ENCODE measurements at places on chromosomes 7 and 10.

DNA sequence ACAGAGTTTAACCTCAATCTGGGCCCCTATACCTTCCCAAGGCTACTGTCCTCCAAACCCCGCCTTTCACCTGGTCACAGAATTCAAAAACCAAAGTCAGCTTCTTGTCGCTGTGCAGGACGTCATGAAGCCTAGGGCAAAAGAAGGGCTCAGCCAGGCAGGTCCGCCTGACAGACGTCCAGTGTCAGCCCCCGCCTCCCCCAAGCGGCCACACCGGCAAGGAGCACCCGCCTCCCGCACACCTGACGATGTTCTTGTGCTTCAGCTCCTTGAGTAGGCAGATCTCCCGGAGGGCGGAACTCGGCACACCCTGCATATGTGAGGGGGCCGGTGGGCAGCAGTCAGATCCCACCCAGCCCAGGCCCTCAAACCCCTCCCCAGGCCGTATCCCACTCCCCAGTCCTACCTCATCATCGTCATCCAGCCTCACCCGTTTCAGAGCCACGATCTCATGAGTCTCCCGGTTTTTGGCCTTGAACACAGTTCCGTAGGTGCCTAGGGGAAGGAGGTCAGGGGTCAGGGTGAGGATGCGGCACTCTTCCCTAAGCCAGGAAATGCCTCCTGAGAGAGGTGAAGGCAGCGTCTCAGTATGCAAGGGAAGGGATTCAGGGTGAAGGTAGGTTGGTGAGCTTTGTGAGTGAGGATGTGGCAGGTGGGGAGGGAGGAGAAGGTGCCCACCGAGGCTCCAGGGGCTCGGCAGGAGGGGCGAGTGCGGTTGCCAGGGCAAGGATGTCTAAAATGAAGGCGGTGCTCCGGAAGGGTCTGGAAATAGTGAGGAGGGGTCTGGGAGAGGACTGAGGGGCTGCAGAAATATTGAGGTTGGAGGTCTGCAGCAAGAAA is 811 bp downstream of the CDK5 start:
- DNase-seq = no peak

DNA sequence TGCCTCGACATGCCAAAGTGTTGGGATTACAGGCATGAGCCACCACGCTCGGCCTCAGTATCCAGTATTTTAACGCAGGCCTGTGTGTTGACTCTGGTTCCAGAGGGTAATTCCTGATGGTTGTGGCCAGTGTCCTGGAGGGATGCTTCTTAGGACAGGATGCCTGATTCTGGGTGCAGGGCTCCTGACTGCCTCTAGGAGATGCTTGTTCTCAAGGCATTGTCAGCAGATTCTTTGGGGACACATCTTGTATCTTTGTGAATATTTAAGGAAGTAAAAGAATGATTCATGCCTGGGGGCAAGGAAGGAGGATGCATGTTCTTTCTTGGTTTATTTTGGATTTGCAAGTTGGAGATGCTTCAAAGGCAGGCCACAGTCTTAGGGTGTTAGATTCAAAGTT is 2.2 kb downstream of the ZDHHC4 start:
- no peak for DNase-seq

GRCh38 chr7:108815815-108816214 is 246.1 kb downstream of the DNAJB9 start:
- no peak for DNase-seq

DNA sequence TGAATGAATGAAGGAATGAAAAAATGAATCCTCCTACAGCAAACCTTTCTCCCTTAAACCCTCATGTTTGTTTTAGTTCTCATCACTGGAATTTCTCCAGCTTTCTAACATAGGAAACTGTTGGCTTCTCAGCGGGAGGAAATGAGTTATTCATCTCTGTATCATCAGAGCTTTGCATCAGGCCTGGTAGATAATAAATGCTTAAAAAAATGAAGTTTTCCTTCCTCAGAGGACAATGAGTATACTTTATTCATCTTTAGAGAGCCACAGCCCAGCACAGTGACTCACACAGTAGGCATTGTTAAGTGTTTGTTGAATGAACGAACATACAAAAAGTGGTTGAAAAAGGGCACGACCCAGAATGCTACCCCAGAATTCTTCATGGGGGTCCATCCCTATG is 62.6 kb downstream of the COL13A1 start:
- DNase-seq = peak; percentile 95

DNA sequence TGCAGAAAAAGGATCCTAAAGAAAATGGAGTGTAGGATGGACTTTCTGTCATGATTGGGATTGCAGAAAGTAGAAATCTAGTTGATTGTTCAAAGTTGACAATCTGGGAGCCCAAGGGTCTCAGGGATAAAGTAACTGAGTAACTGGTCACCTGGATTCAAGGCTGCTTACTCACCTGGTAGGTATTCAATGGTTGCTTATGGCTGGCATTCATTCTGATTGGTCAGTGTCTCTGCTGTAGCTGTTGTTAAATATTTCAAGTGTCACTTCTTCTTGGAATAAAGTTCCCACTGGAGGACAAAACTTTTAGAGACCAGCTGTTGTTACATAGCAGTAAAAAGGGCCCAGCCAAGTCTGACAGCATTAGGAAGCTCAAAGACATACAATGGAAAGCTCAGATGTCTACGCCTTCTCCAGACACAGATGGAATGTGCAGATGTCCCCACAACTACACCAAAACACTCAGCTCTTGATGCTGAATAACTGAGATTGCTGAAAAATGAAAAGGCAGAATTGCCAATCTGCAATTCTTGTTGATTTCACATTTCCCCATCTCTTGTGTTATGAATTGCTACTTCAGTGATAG is 106.9 kb downstream of the ZNF467 start:
- DNase-seq = no peak

DNA sequence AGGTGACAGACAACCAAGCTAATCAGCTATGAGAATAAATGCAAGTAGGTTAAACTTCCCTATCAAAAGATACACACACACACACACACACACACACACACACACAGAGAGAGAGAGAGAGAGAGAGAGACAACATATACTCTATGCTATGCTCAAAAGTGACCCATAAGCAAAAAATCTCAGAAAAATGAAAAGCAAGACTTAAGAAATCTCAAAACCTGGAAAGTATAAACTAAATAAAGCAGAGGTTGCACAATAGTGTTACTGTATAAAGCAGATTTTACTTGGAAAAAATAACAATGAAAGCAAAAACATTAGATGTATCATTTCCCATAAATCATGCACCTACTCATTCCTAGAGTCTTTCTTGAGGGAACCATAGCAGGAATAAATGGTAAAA is 221.5 kb downstream of the INHBA start:
- DNase-seq = peak; percentile 77

DNA sequence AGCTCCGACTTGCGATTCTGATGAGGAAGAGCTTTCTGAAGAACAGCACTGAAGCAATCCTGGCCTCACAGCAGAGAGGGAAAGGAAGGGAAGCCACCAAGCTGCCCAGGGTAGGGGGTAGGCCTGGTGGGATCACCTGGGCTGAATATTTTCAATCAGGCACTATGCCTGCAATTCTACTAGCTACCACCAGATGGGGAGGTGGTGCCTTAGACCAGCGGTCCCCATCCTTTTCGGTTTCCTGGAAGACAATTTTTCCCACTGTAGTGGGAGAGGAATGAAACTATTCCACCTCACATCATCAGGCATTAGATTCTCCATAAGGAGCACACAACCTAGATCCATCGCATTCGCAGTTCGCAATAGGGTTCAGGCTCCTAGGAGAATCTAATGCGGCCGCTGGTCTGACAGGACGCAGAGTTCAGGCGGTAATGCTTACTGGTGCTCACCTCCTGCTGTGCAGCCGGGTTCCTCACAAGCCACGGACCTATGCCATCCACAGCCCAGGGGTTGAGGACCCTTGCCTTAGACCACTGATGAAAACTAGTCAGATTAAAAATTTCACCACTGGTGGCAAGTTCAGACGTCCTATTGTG is 2.7 kb downstream of the LRRC20 start:
- no peak for DNase-seq

DNA sequence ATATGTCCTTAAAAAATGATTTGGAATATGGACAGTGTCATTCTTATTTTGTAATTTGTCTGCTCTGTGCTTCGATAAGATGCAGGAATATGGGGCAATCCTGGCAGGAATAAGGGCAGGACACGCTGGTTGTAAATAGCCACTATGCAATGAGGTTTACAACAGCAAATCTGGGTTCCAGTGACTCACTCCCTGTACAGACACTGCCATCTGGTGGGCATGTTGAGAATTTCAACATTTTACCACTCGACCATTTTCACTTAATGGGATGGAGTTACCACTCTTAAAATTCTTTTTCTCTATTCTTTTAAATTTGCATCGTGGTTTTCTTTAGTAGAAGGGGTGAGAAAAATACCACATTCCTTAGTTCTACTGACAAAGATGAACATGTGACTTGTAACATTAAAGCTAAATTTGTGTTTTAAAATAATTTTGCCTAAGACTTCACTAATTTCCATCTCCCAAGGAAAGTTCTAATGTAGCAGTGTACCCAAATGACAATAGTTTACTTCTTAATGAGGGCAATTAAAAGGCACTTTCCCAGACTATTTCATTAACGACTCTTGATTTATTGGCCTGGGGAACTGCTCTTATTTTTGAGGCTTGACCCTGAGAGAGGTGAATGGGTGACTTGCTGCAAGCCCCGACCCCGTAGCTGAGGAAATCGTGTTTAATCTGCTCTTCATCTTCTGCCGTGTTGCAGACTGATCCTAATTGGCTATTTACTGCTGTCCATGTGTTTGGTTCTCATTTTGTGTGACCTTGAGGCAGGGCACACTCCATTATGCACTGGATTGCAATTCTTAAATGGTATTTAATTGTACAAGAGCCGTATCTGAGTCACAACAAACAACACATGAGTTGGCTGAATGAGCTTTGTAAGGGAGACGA is 173.6 kb upstream of the IMMP2L start:
- DNase-seq = peak; percentile 87

GRCh38 chr10:71237843-71238623 is 25.7 kb downstream of the UNC5B start:
- no peak for DNase-seq

DNA sequence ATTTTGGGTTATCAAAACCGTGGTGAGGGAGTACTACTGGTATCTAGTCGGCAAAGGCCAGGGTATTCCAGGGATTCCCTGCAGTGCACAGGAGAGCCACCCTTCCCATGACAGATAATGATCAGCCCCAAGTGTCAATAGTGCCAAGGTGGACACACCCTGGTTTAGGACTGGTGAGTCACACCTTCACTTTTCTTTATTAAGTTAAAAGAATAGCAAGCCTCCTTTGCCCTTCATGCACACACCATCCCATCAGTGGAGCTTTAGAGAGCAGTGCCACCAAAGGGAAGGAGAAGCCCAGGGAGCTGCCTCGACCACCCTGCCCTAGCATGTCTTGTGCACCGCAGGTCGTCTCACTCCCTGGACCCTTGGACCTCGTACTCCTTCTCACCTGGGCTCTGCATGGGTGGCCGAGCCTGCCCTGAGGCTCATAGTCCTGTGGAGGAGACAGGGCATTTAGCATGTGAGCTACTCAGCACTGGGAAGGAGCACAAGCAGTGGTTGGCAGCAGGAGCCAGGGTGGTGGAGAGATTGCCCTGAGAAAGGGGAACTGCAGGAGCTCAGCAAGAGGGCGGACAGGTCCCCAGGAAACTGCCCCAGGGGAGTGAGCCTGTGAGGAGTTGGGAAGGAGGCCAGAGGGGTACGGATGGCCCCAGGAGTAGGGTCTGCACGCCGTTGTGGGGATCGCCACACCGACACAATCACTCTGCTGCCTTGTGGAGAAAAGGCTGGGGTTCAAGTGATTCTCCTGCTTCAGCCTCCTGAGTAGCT is 17.4 kb downstream of the UBE2D4 start:
- no peak for DNase-seq

GRCh38 chr7:38671911-38672905 is 41.0 kb upstream of the AMPH start:
- DNase-seq = no peak

- DNase-seq = no peak
These were observed 9.2 kb downstream of the NUP42 start for GRCh38 chr7:23191022-23191421.

DNA sequence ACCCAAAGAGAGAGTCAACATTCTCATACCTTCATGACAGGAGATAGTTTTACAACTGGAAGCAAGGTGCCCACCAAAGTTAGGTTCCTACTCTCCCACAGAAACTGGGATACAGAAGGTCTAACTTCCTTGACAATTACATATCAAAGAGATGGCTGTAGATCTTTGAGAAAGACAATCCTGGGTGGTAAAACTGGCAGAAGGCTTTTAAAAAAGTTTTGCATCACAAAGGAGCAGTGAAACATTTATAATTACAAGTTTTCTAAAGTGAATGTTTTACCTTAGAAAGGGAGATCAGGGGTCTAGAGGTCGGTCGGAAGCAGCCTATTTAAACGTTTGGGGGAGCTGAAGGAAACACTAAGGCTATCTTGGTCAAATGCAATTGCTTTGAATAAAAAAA is 166.6 kb upstream of the STEAP1 start:
- DNase-seq = no peak

- DNase-seq = no peak
These were observed 471.0 kb downstream of the GFRA1 start for GRCh38 chr10:115801992-115802391.

DNA sequence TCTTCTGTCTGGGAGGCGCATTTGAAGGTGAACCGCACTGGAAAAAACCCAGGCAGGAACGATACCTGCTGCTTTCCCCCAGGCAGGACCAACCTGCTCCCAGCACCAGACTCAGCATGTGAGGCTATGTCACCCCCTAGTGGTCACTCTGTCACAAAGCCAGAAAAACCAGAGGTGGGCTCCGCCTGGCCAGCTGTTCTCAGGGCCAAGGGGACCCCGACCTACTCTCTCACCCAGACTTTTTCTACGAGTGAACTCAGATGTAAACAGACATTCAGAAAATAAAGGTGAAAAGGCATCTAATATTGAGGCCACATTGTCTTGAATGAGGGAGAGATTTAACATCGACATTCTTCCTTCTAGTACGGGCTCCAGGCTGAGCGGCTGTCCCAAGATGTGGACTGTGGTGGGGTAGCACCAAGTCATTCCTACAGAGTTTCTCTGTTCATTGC is 117.3 kb downstream of the PRKAG2 start:
- peak; percentile 70 for DNase-seq

DNA sequence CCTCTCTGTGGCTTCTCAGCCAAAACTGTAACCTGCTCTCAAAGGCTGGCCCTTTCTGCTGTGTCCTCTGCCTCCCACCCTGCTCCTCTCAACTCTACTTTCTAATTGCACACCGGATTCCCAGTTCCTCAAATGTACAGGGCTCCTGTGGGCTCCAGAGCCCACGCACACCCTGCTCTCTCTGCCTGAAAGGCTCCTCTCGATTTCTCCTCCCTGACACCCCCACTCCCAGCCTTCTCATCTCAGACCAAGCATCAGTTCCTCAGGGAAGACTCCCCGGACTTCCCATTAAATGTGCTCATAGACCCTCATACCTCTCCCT is 111.7 kb upstream of the STEAP1B start:
- DNase-seq = no peak

All from fibroblast of the aortic adventitia (primary cell).